Heart left ventricle (tissue), 16 donors: ENCODE measurements at places on chromosomes 1 and 21. TPM values are rescaled to one million over a fixed set of nuclear protein-coding genes. Genes with fewer than 3 reads are reported as not detected.

The CFAP107 gene
- total RNA-seq = not detected

The WDR64 gene
- total RNA-seq = not detected

The C8A gene
- not detected for total RNA-seq

The PCNT gene
- 27.8 TPM for total RNA-seq

The UMODL1 gene
- total RNA-seq = not detected

The CLCA4 gene
- total RNA-seq = not detected

The MMEL1 gene
- 2.6 TPM for total RNA-seq

The OR10Z1 gene
- total RNA-seq = not detected

The RPL22 gene
- total RNA-seq = 312 TPM

The FASLG gene
- total RNA-seq = not detected

The LRRC38 gene
- 2.2 TPM for total RNA-seq

The LCE3E gene
- not detected for total RNA-seq

The CDA gene
- total RNA-seq = 2.0 TPM

The MAN1C1 gene
- 25.7 TPM for total RNA-seq

The FALEC gene
- not detected for total RNA-seq

The OR2L2 gene
- not detected for total RNA-seq
